ENCODE measurements at places on chromosomes 1 and 21.

GRCh38 chr1:1895060-1895418 lies 4.2 kb upstream of the GNB1 start:
- DNase-seq = no peak

- DNase-seq = no peak
Observed at GRCh38 chr1:241167121-241167630, 189.8 kb downstream of the RGS7 start.

DNA sequence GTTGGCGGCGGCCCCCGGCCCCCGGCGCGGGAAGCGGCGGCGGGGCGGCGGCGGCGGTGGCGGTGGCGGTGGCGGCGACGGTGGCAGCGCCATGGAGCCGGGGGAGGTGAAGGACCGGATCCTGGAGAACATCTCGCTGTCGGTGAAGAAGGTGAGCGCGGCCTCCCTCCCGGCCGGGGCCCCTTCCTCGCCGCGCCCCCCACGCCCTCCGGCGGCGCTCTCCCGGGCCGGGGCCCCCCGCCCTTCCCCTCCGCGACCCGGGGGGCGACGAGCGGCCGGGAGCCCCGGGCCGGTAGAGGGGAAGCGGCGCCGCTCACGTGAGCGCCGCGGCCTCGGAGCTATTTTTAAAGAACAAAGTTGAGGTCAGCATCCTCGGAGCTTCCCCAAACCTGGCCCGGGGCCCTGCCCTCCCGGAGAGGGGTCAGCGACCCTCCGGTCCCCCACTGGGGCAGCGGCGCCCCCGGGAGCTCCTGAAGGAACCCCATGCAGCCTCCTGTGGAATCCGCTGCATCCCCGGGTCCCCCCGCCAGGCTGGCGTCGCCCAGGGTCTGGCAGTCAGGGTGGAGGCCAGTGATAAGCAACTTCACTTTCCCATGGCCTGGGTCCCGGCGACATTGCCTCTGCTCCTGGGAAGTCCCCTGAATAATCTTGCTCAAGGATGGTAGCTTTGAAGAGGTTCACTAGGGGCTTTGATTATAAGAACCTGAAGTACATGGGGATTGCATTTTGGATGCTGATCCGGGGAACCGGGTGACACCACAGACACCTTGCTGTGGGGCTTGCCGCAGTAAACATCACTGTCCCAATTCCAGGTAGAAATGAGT lies 560 bp downstream of the PLEKHM2 start:
- peak; percentile 57 for DNase-seq

GRCh38 chr1:29990304-29990703 lies 733.1 kb downstream of the MATN1 start:
- no peak for DNase-seq
